ENCODE measurements at places on chromosomes 3 and 15. TPM values are rescaled to one million over a fixed set of nuclear protein-coding genes. Genes with fewer than 3 reads are reported as not detected.

TRH gene
- not detected for total RNA-seq

CHRFAM7A gene
- total RNA-seq = 0.69 TPM

FHIT gene
- 0.77 TPM for total RNA-seq

AMT gene
- total RNA-seq = 4.4 TPM

UPK1B gene
- total RNA-seq = under 0.01 TPM

CERS3 gene
- total RNA-seq = not detected

APOD gene
- 1.2 TPM for total RNA-seq

PLA1A gene
- 2.1 TPM for total RNA-seq

GCHFR gene
- total RNA-seq = 1.6 TPM

EOGT gene
- 23.0 TPM for total RNA-seq

TMEM115 gene
- total RNA-seq = 32.9 TPM

NEK11 gene
- total RNA-seq = 12.1 TPM

USP3 gene
- 28.1 TPM for total RNA-seq

RTP3 gene
- not detected for total RNA-seq

FEZF2 gene
- total RNA-seq = not detected

CHRM5 gene
- total RNA-seq = under 0.01 TPM

ASB14 gene
- 0.17 TPM for total RNA-seq

RAP2B gene
- total RNA-seq = 18.3 TPM

CACNA2D3 gene
- not detected for total RNA-seq

XCR1 gene
- not detected for total RNA-seq

SERPINI2 gene
- total RNA-seq = not detected

ARGFX gene
- total RNA-seq = not detected

CP gene
- not detected for total RNA-seq

SKOR1 gene
- total RNA-seq = 0.16 TPM

GATM gene
- 0.16 TPM for total RNA-seq

ARPP21 gene
- total RNA-seq = not detected

TMEM207 gene
- not detected for total RNA-seq

COL6A5 gene
- not detected for total RNA-seq

CFAP44 gene
- 4.4 TPM for total RNA-seq

SMCO1 gene
- total RNA-seq = not detected

CASR gene
- not detected for total RNA-seq

RTP1 gene
- total RNA-seq = not detected

ABHD17C gene
- total RNA-seq = 10.7 TPM

SLC25A20 gene
- total RNA-seq = 20.8 TPM

SH2D7 gene
- not detected for total RNA-seq

ANAPC13 gene
- 92.4 TPM for total RNA-seq

KBTBD12 gene
- not detected for total RNA-seq

P2RY1 gene
- 2.5 TPM for total RNA-seq

EEFSEC gene
- 2.4 TPM for total RNA-seq

A4GNT gene
- total RNA-seq = not detected

ZNF197 gene
- total RNA-seq = 19.4 TPM

SLC9C1 gene
- not detected for total RNA-seq

FRMD4B gene
- total RNA-seq = under 0.01 TPM

ROPN1B gene
- not detected for total RNA-seq

BCHE gene
- total RNA-seq = 10.4 TPM

FBXO40 gene
- not detected for total RNA-seq

SLC22A13 gene
- 0.09 TPM for total RNA-seq

CYP8B1 gene
- not detected for total RNA-seq

FSIP1 gene
- 1.5 TPM for total RNA-seq

C2CD4B gene
- not detected for total RNA-seq

C15orf61 gene
- total RNA-seq = 1.7 TPM

SERINC4 gene
- not detected for total RNA-seq

KCNMB3 gene
- total RNA-seq = 0.94 TPM

All from bronchial smooth muscle cell (primary cell).